ENCODE measurements at places on chromosomes 6 and 20.

DNA sequence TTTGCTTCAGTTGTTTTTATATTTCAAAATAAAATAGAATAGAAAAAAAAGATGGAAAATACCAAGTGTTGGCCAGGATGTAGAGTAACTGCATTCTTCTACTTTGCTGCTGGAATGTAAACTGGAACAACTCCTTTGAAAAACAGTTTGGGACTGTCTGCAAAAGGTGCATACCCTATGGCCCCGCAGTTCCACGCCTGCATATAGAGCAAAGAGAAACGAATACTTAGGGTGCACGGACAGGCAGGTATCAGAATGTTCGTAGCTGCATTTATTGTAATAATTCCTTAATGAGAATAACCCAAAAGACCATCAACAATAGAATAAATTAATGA is 603 bp upstream of the RAB23 start:
- DNase-seq = no peak

DNA sequence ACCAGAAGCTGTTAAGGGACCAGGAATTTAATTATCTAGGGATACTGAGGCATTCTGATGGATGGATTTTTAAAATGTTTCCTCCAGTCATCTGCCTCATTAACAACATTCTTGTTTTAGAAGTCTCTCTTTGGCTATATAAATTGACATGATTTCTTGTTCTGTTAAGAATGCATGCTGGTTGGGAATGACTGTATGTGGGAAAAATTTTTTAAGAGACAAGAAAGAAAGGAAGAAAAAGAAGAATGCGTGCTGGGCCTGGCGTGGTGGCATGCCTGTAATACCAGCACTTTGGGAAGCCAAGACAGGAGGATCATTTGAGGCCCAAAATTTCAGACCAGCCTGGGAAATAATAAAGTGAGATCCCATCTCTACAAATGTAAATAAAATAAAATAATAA is 203.6 kb downstream of the GJA1 start:
- no peak for DNase-seq

DNA sequence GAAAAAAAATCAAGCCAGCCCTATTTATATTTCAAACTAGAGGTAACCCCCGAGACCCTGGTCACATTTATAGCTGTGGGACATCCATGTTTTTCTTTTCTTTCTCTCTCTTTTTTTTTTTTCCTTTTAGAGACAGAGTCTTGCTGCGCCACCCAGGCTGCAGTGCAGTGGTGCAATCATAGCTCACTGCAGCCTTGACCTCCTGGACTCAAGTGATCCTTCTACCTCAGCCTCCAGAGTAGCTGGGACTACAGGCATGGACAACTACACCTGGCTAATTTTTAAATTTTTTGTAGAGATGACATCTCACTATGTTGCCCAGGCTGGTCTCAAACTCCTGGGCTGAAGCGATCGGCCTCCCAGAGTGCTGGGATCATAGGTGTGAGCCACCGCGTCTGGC is 12.1 kb downstream of the MAVS start:
- DNase-seq = no peak

GRCh38 chr20:41072190-41072863 is 43.7 kb downstream of the TOP1 start:
- DNase-seq = no peak

DNA sequence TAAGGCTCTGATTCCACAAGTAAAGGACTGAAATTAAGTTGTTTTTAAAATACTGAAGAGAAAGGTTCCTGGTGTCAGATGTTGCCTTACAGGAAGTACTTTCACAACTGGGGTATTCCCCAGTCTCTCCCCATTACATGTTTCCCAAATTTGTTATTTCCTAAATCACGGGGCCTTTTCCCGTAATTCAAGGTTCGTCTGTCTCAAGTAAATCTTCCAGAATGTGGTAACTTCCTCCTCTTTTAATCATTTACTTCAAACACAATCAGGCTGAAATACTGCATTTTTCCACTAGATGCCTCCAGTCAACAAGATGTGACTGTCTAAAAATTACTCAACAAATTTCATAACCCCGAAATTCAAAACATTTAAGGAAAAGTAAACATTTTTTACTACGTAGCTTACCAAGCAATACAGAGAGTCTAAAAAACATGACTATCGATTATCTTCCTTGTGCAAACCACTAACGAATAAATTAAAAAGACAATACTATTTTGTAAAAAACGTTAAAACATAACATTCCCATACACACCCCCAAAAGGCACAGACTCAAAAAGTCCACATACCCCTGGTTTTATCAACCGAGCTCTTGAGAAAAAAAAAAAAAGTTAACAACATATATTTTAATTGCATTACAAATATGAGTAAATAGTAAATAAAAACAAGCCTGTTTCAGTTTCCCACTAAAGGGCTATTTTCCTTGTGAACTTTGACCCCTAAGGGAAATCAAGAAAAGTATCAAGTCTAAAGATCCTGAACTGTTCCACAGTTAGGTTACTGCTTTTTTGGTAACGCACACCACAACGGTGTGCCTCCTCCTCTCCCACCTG is 1.7 kb downstream of the SOD2 start:
- DNase-seq = no peak

DNA sequence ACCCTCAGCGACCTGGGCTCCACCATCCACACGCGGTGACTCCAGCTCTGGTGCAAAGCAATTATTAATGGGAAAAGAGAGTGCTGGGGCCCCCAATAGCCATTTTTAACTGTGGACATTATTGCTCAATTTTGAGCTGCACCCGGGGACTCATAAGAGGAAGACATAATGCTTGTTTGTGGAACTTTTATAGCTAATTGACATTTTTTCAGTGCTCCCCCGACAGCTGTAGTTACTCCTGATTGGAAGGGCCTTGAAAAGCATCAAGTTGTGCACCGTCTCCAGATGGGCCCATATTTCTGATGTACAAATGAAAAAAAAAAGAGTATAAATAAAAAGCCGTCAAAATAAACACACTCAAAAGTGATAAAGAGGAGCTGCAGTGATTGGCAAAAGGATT is 327.0 kb downstream of the KIF16B start:
- no peak for DNase-seq

- DNase-seq = no peak
These were observed 675.8 kb downstream of the HACE1 start for GRCh38 chr6:104183816-104184435.

DNA sequence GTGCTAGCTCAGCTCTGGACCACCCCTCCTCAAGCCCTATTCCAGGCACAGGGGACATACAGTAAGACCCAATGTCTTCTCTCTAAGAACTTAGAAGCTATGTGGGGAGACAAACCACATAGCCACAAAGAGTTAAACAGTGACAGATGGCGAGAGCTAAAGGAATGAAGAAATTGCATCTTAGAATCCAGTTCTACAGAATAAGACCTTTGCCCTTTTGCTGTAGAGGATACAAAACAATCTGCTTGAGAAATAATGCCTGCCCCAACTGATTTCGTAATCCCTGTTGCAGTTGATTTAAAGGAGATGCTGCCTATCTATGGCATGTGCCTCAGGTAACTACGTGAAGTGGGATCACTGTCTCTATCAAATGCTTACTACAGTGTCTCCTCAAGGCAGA is 31.2 kb downstream of the TNFRSF21 start:
- no peak for DNase-seq

GRCh38 chr6:170462366-170463020 is 90.6 kb downstream of the PSMB1 start:
- DNase-seq = peak; percentile 58

DNA sequence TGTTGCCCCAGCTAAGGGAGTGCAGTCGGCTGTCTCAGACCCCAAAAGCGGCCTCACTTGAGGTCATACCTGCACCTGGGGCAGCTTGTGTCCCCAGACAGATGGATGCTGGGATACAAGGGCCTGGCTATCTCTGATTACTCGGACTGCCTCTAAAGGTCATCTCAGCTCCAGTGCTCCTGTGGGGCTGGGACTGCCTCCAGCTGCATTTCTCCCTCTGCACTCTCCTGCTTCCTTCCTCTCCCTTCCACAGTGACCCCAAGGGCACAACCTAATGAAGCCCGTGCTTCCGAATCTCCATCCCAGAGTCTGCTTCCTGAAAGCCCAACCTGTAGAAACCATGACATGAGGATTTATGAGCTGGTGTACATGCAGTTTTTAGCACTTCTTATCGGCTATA is 22.8 kb upstream of the OCSTAMP start:
- DNase-seq = no peak

GRCh38 chr6:138546733-138547185 is 47.5 kb upstream of the NHSL1 start:
- DNase-seq = no peak

DNA sequence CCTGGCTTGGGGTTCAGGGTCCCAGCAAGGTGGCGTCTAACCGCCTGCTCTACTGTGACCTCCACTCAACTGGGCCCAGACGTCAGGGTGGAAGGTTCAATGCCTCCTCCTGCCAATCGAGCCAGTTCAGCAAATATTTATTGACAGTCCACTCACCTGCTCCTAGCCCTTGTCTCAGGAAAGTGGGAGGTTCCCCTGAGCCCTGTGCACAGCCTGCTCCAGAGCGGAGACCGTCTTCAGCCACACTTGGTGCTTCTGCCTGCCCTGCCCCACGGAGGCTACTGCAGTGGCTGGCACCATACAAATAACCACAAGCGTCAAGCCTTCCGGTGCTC is 6.1 kb downstream of the CCDC167 start:
- no peak for DNase-seq

DNA sequence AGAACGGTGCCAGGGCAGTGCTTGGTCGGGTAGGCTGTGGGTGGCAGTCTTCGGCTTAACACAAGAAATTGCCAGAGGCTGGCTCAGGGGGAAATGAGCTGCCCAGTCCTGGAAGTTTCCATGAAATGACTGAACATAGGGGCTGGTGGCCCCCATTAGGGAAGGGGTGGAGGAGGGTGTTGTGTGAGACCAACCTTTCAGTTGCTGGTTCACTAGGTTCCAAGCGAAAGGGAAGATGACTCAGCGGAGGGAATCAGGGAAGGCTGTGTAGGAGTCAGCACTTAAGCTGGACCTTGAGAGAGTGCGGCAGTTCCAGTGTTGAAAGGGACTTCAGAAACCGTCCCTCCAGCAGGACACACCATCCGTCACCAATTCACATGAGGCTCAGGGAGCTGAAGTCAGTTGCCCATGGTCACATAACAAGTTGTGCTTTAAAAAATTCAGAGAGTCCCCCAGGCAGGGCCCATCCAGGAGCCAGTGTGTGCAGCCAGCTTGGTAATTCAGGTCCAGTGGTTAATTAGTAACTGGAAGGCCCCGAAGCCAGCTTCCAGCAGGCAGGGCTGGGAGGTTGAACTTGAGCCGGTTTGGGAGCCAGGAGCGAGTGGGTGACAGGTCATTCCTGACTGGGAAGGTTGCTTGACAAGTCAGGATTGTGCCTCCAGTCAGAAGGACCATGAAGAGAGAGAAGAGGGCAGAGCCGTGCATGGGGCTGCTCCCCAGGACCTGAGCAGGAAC is at the start of gene SGK2:
TSS of gene SGK2 (plus strand) at position 616 of the 735 bp plus-strand sequence. CDS start 7,469 bp downstream, outside the sequence.
- DNase-seq = no peak

- no peak for DNase-seq
These were observed 19.3 kb downstream of the PSMB1 start for GRCh38 chr6:170533792-170534191.

GRCh38 chr6:13907001-13907350 is 17.8 kb upstream of the RNF182 start:
- DNase-seq = no peak

DNA sequence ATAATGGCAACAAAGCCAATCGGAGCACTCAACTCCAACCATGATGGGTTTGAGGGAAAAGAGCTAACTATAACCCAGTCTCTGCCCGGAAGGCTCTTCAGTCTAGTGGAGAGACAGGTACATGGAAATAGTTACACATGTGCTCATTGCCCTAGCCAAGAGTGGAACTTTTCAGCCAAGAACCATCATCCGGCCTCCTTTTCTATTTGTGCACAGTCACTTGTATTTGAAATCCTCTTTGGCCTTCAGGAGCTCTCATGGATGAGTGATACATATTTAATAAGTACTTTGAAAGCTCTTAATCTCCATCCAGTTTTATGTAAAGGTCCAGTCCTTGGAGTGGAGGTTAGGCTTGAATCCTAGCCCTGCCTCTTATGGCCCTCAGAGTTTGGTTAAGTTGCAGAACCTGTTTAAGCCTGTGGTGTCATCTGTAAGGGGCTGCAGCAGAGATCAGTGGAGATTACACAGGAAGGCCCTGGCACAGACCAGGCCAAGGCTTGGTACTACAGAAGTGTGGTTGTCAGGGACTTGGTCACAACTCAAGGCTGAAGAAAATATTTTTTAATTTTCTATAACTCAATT is 72.3 kb upstream of the SMLR1 start:
- no peak for DNase-seq

GRCh38 chr6:109854541-109855308 is 123.4 kb upstream of the GPR6 start:
- no peak for DNase-seq

DNA sequence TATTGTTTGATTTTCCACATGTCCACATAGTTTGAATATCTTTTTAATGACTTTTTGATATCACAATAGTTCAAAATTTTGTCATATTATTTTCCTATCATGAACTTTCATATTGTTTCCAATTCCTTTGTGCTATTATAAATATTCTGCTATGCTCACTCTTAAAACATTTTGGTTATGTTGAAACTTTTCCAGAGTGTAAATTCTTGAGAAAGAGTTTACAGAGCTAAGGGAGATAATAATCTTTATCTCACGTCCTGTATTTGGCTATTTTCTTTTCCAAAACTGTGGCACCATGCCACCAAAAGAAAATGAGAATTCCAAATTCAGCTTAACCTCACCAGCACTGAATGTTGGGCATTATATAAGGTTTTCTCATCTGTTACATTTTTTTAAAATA is 210.9 kb downstream of the TFAP2B start:
- DNase-seq = no peak

DNA sequence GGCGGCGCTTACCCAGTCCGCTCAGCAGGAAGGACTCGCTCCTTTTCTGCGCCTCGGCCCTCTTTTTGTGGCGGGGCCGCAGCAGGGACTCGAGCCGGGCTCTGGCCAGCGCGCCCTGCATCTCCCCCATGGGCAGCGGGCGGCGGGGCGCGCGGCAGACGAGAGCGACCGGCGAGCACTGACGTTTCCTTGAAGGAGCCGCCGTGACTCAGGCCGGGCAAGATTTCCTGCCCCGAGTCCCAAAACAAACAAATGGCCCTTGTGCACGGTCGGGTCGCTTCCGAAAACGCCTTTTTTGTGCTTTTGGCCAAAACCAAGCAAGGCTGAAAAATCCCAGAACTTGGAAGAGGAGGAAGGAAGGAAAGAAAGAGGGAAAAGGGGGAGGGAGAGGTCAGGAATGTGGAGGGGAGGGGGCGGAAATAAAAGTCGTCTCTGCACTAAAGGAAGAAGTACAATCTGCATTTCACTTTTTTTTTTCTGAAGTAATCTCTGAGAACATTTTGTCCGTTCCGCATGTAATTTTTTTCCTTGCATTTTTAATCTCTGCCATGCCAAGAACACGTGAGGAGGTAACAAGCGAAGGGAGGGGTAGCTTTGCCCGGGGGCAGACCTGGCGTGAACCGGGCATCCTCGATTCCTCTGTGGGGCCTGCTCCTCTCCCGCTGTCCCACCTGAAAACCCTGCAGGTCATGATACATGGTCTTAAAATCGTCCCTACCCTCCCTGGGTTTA is 123.3 kb upstream of the SLC2A12 start:
- DNase-seq = peak; percentile 83
